ENCODE measurements at places on chromosomes 2 and 18. TPM values are rescaled to one million over a fixed set of nuclear protein-coding genes. Genes with fewer than 3 reads are reported as not detected.
A peak's percentile ranks its signal among the peaks of the same experiment; 100 is the strongest.

GRCh38 chr2:157477919-157478318, 34.0 kb upstream of the CYTIP start:
- DNase-seq: no peak

GRCh38 chr2:214543386-214543955, 132.6 kb downstream of the VWC2L start:
- DNase-seq: no peak

KIF1A gene
- 0.71 TPM for total RNA-seq

SLC35F5 gene
- total RNA-seq: 18.4 TPM

MAP3K19 gene
- not detected for total RNA-seq

CRYBA2 gene
- not detected for total RNA-seq

DNA sequence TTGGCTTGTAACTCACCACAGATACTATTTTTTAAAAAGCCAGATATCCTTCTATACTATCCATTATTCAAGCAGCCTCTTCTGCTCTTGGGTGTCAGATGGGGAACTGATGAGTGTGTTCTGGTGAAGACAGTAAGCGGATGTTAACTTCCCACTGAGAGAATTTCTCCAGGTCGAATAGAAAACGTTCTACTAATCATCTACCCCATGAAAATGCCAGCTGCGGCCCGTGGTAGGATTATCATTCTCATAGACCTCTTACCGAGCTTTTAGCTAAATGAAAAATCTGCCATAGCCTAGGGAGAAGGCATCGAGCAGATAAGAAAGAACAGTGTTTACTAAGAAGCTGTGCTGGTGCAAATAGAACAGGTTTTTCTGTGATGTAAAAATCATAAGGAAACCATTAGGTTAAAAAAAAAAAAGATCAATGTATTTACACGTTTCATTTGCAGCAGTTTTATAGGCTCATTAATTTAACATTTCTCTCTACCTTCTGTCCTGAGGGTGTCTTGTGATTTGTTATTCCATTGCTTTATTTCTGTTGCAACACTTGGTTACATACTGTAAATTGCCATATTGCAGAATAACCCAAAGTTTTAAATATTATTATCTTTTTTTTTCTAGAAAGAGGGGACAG, 1521.5 kb upstream of the ZEB2 start:
- no peak for DNase-seq

- DNase-seq: no peak
Measured at GRCh38 chr2:214881647-214882202, 72.2 kb upstream of the BARD1 start.

DNA sequence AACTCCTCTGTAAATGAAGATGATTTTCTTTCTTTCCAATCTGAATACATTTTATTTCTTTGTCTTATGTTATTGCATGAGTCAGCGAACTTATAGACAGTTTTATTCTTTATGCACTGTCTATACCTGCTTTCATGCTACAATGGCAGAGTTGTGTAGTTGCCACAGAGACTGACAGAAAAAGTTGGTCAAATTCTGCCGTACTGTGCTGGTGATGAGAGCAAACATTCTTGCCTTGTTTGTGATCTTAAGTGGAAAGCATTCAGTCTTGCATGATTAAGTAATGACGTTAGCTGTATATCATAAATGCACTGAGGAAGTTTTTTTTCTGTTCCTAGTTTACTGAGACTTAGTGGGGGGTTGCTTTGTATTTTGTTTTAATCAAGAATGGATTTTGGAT, 32.9 kb downstream of the ZC3H15 start:
- DNase-seq: no peak

GRCh38 chr2:157413326-157414035, 30.4 kb downstream of the CYTIP start:
- peak; percentile 69 for DNase-seq

DNA sequence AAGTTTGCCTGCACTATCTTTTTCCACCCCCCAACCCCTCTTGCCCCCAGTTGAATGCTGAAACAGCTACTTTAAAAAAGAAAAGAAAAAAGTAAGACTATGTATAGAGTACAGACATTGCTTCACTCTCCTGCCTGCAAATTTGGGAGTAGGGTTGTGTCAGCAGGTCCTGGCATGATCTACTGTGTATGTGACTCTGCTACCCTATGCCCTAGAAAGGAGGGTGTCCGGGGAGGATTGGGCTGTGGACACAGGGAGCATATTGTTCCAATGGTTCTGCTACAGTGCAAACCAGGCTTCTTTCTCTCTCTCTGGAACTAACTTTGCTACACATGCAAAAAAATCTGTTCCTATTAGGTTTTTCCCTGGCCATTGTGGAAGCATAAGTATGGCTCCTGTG, 9.9 kb upstream of the ZEB2 start:
- DNase-seq: no peak

DNA sequence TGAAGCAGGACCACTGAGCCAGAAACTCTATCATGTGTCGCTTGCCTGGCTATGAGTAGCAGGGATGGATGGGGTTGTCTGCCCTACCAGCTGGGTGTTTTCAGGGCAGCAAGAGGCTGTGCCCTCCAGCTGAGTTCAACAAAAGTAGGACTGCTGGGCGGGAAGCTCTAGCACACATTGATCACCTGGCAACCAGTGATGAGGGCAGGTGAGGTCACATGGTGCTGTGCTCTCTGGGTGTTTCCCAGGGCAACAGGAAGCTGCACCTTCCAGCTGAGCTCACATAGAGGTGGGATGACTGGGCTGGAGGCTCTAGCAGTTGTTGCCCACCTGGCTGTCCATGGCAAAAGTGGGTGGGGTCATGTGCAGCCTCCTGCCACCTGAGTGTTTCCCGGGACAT, 487.3 kb upstream of the VWC2L start:
- DNase-seq: no peak

DNA sequence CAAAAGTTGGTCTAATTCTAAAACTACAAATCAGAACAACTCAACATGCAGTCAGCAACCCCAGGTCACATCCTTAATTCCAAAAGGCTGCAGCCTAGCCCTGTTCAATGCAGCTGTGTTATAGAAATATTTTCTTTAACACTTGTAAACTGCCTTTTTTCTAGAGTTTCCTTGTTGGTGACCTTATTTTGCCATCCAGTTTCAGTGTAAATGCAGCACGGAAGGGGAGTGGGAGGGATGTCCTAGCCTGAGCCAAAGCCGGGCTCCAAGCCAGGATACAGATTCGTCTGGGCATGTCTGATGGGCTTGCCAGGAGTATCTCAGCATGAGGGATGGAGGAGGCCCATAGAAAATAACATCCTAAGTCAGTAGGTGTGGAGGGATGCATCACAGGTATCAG, 17.7 kb upstream of the SP3 start:
- no peak for DNase-seq

GRCh38 chr2:194077366-194077765, 1579.7 kb upstream of the SLC39A10 start:
- no peak for DNase-seq

CFAP210 gene
- total RNA-seq: not detected

ZEB2 gene
- total RNA-seq: 19.4 TPM

RBM44 gene
- total RNA-seq: 0.93 TPM

CREB1 gene
- 91.3 TPM for total RNA-seq
